KG1 (cell line): ENCODE measurements at places on chromosomes 12 and 14.

GRCh38 chr14:37452323-37452722, 142.7 kb downstream of the FOXA1 start:
- no peak for DNase-seq

DNA sequence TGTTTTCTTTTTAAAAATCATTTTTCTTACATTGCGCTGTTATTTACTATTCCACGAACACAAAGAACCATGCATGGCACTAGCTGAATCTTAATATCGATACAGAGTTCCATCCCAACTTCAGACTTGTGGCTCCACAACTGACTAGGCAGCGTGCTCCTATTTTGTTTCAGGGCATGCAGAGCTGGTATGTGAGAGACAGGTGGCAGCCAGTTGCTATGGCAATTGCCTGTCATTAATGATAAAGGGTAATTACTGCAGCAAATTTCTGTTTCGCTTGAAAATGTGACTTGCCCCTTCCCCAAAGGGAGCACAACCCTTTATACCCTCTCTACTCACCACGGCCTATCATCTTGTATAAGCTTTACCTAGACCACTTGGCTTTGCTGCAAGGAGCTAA, 113.1 kb upstream of the G2E3 start:
- DNase-seq = no peak

DNA sequence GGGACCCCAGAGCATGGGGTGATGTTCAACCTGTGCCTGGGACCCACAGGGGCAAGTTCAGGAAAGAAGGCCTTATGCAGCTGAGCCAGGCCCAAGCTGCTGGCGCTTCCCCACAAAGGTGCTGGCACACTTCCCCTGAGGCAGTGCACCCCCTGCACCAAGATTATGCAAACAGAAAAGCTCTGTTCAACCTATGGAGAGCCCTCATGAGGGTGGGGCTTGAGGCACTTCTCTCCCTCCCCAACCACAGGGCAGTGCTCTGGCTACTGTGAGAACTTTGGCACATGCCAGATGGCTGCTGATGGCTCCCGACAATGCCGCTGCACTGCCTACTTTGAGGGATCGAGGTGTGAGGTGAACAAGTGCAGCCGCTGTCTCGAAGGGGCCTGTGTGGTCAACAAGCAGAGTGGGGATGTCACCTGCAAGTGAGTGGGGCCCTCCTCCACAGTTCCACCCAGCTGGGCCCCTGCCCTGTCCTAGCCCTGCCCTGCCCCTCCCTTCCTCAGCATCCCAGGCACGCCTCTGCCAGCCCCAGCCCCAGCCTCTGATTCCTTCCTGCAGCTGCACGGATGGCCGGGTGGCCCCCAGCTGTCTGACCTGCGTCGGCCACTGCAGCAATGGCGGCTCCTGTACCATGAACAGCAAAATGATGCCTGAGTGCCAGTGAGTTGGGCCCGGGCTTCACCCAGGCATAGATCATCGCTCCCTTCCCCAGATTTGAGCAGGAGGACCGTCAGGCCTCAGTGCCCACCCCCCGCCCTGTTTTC, 5.5 kb upstream of the NXPH4 start:
- DNase-seq = no peak

GRCh38 chr12:90936230-90937005, 18.6 kb downstream of the CCER1 start:
- no peak for DNase-seq

- DNase-seq = no peak
Observed at GRCh38 chr12:79356216-79356615, 334.5 kb downstream of the PAWR start.

DNA sequence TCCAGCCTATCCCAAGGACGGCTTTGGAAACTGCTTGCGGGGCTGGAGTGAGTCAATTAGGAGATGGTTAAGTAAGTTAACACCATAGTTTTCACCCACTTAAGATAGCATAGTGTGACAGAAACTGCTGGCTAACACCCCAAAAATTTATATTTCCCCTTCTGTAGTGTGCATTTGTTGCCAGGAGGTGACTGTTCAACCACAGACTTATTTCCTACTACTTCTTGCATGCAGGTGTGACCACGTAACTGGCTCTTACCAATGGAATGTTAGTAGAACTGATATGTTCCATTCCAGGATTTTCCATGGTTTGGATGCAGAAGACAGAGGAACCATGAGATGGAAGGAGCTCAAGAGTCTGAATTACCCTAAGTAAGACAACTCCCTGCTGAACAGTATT, 52.9 kb upstream of the SLC35F4 start:
- DNase-seq = no peak

DNA sequence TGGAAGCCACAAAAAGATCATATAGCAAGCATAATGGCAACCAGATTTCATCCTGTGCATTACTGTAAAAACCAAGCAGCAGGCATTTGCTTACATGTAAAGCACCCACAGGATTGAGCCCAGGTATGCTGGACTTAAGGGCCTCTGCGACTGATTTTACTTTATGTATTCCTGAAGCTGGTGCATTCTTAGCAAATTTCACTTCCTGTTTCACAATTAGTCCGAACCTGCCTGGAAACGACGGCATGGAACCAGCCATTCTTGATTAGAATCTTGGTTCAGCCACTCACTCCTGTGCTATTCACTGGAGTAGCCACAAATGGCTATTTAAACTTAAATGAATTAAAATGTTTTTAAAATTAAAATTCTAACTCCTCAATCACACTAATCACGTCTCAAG, 239.2 kb downstream of the NUAK1 start:
- DNase-seq = no peak

GRCh38 chr12:27564612-27565213, 40.7 kb downstream of the PPFIBP1 start:
- DNase-seq = no peak

DNA sequence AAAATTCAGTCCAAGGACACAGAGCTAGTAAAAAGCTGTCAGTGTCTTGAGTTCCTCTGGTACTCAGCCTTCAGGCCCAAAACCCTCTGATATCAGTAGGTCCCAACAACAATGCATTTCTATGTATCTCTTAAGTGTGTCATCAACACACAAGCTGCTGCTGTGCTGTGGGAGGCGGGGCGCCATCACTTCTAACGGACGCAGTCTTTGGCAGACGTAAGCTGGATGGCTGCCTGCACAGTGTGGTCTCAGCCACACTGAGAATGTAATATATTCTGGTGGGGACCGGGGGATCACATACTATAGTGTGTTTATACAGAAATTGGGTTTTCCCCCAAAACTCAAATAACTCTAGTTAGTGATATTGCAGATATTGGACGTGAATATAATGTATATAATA, 123.9 kb downstream of the SUDS3 start:
- DNase-seq = no peak

DNA sequence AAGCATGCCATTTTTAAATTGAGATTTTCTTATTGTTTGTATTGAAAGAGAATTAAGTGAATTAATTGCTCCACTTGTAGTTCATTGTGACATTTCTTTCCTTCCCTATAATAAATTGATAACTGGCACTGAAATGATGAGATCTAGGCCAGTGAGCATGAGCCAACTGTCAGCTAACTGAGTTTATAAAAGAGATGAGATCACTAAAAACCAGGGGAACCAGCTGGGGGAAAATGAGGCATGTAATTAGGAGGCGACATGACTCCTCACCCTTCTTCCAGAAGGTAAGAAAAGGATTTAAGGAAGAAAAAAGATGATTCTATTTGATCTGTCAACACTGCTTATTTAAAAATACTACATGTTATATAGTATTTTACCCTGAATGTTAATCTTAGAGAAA, 104.5 kb upstream of the DNM1L start:
- DNase-seq = no peak

- no peak for DNase-seq
Observed at GRCh38 chr12:54033106-54033979, 493 bp downstream of the HOXC5 start.

DNA sequence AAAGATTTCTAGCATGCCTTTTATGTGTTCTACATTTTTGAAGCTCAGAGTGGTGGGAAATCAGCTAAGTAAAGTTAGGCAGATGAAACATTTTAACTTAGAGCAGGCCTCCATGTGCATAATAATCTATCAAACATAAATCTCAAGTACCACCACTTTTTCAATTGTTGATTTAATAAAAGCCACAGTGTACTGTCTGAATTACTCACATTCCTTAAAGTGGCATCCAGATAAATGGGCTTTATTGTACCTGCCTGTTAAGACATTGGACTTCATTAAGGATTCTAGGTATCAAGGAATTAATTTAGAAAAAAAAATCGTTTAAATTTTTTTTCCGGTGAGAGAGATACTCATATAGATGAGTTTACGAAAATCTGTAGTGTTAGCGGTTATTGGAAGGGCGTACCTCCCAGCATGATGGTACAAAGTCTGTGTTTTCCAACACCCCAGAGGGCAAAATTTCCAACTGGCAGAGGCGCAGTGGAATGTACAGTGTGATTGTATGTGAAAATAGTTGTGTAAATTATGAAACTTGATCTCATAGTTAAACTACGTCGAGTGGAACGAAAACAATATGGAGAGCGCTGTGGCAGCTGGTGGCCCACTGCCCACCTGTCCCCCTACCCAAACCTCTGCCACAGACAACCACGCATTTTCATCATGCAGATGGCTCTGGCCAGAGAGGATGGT, 25.0 kb downstream of the ELK3 start:
- DNase-seq = no peak

DNA sequence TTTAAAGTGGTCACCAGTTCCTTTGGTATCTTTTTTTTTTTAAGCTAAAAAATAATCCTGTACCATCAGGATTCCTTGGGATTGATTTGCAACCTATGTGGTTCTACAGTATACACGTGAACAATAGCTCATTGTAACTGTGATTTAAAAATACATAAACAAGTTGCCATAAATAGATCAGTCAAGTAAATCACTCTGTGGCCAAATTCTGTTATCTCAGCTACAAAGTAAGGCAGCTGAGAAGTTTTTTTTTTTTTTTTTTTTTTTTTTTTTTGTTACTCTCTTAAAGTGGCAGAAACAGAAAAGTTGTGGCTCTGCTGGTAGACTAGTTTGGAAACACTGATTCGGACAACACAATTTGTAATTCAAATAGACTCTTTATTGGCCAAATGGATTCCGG, 104.5 kb downstream of the PRICKLE1 start:
- DNase-seq = no peak

DNA sequence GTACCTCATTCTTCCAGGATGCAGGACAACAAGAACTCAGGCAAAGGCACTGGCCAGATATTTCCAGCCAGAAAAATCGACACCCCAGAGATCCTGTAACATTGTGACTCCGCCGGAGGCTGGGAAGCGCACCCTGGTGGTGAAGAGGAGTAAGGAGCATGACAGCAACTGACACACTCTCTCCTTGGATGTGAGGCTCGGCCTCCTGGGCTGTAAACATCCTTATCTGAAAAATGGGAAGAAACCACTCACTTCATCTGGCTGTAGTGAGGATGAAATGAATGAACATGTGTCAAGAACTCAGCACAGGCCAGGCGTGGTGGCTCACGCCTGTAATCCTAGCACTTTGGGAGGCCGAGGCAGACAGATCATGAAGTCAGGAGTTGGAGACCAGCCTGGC, 27.5 kb downstream of the TCHP start:
- no peak for DNase-seq

DNA sequence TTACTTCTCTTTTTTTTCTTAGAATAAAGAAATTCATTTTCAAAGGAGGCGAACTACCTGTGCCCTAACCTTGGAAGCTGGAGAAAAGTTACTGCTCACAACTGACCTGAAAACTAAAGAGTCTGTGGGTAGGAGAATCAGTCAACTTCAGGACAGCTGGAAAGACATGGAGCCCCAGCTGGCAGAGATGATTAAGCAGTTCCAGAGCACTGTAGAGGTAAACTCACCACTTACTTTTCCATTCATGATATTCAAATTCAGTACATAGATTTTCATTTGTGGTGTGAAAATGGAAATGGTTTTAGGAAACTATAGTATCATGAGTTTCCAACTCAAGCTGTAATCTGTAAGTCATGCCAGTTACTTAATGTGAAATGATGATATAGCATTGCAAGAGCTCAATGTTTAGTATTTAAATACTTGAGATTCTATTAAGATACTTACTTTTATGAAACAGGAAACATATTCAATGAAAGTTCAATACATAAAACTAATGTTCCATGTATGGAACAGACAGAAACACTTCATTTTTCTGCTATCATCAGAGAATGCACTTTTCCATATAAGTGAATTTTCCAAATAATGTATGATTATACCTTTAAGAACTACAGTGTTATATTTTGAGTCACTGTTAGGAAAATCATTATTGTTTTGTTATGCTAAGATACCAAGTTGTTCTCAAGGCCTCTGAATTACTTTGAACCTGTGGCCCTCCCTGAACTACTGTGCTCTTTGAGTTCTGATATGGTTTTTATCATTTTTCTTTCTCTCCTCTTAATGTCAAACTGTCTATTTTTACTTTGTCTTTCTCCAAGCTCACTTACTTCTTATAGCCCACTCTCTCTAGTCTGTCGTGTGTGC, 119.0 kb downstream of the ESR2 start:
- DNase-seq = no peak

GRCh38 chr12:11881835-11882234, 188.9 kb upstream of the BCL2L14 start:
- DNase-seq = no peak

- DNase-seq = no peak
Observed at GRCh38 chr12:100083308-100083707, 59.4 kb downstream of the BLTP3B start.

GRCh38 chr12:9792961-9793617, 32.4 kb upstream of the CD69 start:
- no peak for DNase-seq
